ENCODE measurements at places on chromosomes 12 and 14. TPM values are rescaled to one million over a fixed set of nuclear protein-coding genes. Genes with fewer than 3 reads are reported as not detected.

The SRSF9 gene
- 72.5 TPM for total RNA-seq

The NXPH4 gene
- total RNA-seq: 7.5 TPM

The ANKRD33 gene
- 0.13 TPM for total RNA-seq

The LUM gene
- total RNA-seq: 299 TPM

The P2RX7 gene
- total RNA-seq: not detected

The GLT8D2 gene
- 13.1 TPM for total RNA-seq
